ENCODE measurements at places on chromosomes 4 and X. TPM values are rescaled to one million over a fixed set of nuclear protein-coding genes. Genes with fewer than 3 reads are reported as not detected.

The GPR50 gene
- not detected for polyA plus RNA-seq

The PRDM5 gene
- polyA plus RNA-seq = 27.7 TPM

The ZNF674 gene
- polyA plus RNA-seq = 7.1 TPM

The OPRPN gene
- polyA plus RNA-seq = not detected

The FAM120C gene
- polyA plus RNA-seq = 12.3 TPM

The RASGEF1B gene
- polyA plus RNA-seq = 12.8 TPM

- no peak for DNase-seq
Observed at GRCh38 chr4:120026853-120027252, 39.8 kb downstream of the MAD2L1 start.

DNA sequence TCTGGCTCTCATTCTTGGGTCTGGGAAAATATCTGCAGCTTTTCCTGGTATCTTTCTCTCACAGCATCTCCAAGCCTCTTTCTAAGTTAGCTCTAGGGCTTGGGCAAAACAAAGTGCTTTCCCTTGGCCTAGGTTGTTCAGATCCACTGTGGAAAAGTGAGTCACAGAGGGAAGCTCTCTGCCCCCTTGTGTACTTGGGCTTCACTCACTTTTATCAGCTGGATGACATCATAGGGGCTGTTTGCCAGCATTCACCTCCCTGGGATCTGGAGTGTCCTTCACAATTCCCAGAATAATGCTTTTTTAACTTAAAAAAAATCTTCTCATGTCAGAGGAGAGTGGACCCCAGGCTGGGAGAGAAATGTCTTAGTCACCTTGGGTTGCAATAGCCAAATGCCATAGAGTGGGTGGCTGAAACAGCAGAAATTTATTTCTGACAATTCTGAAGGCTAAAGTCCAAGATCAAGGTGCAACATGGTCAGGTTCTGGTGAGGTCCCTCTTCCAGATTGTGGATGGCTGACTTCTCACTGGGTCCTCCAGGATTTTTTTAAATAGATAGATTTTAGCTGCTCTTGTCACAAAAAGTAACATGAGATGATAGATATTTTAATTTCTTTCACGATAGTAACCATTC, 247.8 kb downstream of the SH2D1A start:
- DNase-seq = no peak

DNA sequence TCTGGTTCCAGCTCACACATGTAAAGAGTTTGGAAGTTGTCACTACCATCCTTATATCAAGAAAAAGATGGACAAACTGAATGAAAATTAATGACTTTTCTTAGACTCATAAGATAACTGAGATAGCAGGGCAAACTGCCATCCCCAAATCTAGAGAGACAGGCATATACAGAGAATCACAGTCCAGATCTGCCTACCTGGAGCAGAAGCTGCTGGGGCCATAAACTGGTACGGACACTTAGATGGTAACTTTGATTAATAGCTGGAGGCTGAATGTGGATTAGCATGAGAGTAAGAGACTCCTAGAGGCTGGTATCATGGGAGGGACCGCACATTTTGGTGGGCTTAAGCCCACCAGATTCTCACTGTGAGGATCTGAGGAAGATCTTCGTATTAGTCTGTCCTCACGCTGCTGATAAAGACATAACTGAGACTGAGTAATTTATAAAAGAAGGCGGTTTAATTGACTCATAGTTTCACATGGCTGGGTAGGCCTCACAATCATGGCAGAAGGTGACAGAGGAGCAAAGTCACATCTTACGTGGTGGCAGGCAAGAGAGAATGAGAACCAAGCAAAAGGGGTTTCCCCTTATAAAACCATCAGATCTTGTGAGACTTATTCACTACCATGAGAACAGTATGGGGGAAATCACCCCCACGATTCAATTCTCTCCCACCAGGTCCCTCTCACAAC, 10.8 kb upstream of the POLA1 start:
- no peak for DNase-seq

DNA sequence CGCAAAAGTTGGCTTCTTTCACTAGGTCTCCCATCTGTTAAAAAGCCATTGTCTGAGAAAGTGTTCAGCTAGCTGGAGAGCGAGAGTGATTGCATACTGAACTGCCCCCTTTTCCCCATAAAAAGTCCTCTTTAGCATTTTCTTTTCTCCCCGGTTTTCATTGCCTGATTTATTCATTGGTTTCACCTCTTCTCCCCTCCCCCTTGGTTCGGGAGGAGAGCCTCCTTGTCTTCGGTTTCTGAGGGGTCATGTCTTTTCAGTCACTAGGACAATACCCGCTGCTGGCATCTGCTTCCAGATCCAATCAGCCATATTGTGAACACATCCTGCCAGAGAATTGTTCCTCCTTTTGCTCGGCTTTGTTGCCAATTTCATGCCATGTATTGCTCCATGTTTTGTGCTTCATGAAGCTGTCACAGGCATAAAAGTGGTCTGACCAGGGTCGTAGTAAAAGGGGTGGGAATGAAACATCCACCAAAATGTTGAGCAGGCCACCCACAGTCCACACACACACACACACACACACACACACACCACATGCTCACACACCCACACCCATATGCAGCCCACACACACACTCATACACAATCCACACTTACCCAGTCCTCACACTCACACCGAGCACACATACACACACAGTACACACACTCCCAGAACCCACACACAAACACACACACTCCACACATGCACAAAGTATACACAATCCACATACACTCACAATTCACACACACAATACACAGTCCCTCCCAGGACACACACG, 136.0 kb downstream of the NKX6-1 start:
- DNase-seq = no peak

- DNase-seq = no peak
Observed at GRCh38 chr4:130296448-130296847, 1200.5 kb downstream of the C4orf33 start.

DNA sequence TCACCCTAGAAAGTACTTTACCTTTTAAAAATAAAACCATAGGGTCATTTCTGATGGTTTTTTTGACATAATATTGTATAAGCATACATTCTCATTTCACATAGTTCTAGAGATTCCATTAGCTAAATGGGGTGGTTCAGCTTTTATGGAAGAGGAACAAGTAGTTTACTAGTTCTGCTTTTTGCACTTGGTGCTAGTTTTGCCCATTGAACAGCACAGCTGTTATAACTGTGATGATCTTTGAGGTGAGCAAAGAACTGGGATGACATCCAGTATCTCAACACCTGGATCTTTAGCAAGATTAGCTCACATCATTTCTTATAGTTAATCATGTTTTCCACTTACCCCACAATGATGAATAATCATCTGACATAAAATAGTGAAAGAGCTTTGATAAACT, 40.9 kb downstream of the MOB1B start:
- DNase-seq = no peak

DNA sequence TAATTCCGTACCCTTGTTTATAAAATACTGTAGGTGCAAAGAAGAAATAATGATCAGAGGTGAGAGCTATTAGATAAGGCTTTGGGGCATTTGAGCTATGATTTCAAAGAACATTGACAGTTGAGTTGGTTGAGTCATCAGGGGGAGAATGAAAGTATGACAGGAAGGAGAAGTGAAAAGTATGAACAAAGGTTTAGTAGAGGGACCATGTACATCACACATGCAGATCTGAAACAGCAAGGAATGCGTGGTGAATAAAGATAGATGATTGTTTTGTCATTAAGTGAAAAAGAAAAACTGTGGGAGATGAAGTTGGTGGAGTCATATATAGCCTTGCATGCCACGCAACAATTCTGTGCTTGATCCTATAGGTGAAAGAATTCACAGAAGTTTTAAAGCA, 163.1 kb downstream of the ARAP2 start:
- DNase-seq = no peak

GRCh38 chr4:1753697-1754311, 32.5 kb downstream of the TACC3 start:
- DNase-seq = no peak

GRCh38 chrX:17021851-17022604, 75.6 kb downstream of the REPS2 start:
- DNase-seq = no peak

- DNase-seq = no peak
Observed at GRCh38 chr4:187608001-187608421, 387.6 kb upstream of the ZFP42 start.

DNA sequence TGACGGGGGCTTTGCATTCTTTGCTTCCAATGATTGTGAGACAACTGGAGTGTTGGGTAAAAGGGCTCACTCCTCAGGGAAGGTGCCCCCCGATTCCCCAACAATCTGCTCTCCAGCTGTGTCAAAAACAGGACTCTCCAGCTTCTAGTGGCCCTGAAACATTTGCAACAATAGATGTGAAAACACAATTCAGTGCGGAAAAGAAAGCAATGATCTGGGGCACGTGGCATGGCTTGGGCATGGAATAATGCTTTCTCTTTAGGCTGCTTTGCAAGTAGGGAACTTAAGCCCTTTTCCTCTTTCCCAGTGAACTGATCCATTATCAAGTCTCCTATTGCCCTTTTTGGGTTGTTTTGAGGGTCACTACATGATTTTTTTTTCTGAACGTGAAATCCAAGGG, 239.9 kb downstream of the C4orf33 start:
- no peak for DNase-seq

GRCh38 chr4:124118061-124118460, 594.5 kb downstream of the ANKRD50 start:
- no peak for DNase-seq

DNA sequence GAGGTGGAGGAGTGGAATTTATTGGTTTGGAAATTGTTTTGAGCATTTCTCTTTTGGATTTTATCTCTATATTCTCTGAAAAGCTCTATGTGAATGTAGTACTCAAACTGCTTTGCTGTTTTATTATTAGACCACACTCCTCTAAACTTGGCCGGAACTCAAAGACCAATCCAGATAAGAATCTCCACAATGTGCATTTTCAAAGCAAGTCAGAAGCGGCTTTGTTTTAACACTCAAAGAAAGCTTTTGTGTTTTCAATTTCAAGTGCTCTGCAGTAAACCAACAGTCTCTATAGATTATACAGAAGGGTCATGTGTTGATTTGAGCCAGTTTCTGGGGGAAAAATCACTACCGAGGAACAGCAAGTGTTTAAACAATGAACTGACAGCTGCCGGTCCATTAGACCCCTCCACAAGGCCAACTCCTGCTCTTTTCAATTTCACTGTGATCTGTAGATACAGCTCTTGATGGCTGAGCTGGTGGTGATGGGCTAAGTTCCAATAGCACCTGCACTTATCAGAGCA, 79.4 kb downstream of the FTHL17 start:
- no peak for DNase-seq

GRCh38 chr4:20395160-20395773, 143.6 kb downstream of the SLIT2 start:
- no peak for DNase-seq

Measured in left lung (tissue), 14 donors.